Thoracic aorta (tissue), 2 donors: ENCODE measurements at places on chromosomes 6 and 20. TPM values are rescaled to one million over a fixed set of nuclear protein-coding genes. Genes with fewer than 3 reads are reported as not detected.

Gene WDR27
- 48.2 TPM for total RNA-seq

- DNase-seq = no peak
- H3K36me3 ChIP-seq = no peaks in the 10 kb centered on the region
- no peaks in the 10 kb centered on the region for H3K27me3 ChIP-seq
- no peaks in the 10 kb centered on the region for H3K4me1 ChIP-seq
Measured at GRCh38 chr20:15921930-15922329, 651.3 kb downstream of the KIF16B start.

GRCh38 chr6:3165631-3166534 is 8.5 kb upstream of the TUBB2A start:
- H3K36me3 ChIP-seq = no peaks in the 10 kb centered on the region
- no peaks in the 10 kb centered on the region for H3K27me3 ChIP-seq
- peaks cover 4% of the 10 kb centered on the region for H3K4me1 ChIP-seq
- no peak for DNase-seq
- H3K4me3 ChIP-seq = no peak overlapping the region

DNA sequence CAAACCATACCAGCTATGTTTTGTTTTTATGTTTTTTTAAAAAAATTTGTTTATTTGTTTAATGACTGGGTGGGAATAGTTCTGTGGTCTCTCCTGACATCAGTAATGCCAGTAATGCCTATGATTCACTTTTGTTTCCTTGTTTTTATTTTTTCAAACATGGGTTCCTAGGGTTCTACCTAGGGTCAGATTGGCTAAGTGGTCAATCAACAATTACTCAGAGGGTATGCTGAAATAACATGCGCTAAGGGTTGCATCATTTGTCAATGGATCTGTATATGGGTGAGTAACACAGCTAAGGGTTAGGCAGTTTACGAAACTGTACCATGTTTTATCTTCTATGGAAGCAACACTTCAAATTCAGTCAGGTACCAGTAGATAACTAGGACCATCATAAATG is 583.8 kb upstream of the GJE1 start:
- no peak for DNase-seq
- no peaks in the 10 kb centered on the region for H3K4me1 ChIP-seq
- H3K27me3 ChIP-seq = no peaks in the 10 kb centered on the region
- H3K36me3 ChIP-seq = no peaks in the 10 kb centered on the region

Gene PNLDC1
- total RNA-seq = 0.54 TPM

- no peak for DNase-seq
- H3K27me3 ChIP-seq = no peaks in the 10 kb centered on the region
- H3K4me3 ChIP-seq = no peak overlapping the region
- H3K36me3 ChIP-seq = no peaks in the 10 kb centered on the region
Measured at GRCh38 chr20:14049111-14049510, 53.8 kb downstream of the MACROD2 start.

DNA sequence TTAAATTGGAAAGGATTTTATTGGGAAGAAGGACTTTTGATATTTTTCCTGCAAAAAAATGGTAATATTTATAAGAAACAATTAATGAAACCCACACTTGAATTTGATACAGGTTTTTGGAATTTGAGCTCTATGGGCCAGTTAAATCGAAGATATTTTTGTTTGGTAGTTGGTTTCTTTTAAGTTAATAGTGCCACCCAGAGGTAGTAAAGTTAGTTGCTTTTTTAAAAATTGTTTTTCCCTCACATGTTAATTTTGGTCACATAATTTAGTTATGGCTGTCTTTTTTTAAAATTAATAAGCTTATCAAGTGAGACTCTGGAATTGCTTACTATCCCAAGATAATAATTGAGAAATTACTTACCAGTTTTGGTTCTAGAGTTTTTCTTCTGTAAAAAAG is 7.1 kb downstream of the PRIM2 start:
- H3K4me1 ChIP-seq = no peaks in the 10 kb centered on the region
- no peaks in the 10 kb centered on the region for H3K27me3 ChIP-seq
- H3K27ac ChIP-seq = no peak overlapping the region
- no peak overlapping the region for H3K4me3 ChIP-seq
- DNase-seq = no peak

GRCh38 chr20:48184229-48184628 is 398.9 kb upstream of the SULF2 start:
- H3K27me3 ChIP-seq = no peaks in the 10 kb centered on the region
- H3K4me3 ChIP-seq = no peak overlapping the region
- no peaks in the 10 kb centered on the region for H3K36me3 ChIP-seq
- no peak for DNase-seq
- no peaks in the 10 kb centered on the region for H3K4me1 ChIP-seq

- DNase-seq = no peak
- H3K27me3 ChIP-seq = no peaks in the 10 kb centered on the region
- H3K27ac ChIP-seq = no peak overlapping the region
- no peak overlapping the region for H3K4me3 ChIP-seq
- H3K4me1 ChIP-seq = peaks cover 19% of the 10 kb centered on the region
- H3K36me3 ChIP-seq = no peaks in the 10 kb centered on the region
Measured at GRCh38 chr20:23253524-23253923, 97.1 kb upstream of the NXT1 start.

DNA sequence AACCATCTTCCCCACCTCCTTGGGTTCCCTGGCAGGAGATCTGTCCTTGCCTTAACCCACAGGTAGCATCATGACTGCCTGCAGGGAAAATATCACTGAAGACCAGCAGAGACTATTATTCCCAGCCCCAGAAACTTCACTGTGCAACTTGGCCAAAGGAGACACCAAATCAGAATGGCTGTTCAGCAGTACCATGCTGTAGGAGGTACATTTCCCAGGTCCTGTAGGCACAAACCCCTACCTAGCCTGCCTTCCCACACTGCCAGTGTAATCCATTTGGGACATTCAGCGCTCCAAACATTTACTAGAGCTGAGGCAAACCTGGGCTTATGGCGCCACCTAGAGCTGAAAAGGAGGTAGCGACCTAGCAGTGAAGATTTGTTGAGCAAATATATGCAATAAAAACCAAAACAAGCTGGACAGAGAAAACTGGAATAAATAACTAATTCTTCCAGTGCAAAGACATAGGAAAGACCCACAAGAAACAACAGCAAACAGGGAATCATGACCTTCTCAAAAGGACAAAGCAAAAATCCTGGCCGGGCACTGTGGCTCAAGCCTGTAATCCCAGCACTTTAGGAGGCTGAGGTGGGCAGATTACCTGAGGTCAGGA is 60.3 kb downstream of the VTA1 start:
- H3K4me3 ChIP-seq = no peak overlapping the region
- no peaks in the 10 kb centered on the region for H3K27me3 ChIP-seq
- DNase-seq = no peak
- no peak overlapping the region for H3K27ac ChIP-seq
- H3K4me1 ChIP-seq = no peaks in the 10 kb centered on the region

DNA sequence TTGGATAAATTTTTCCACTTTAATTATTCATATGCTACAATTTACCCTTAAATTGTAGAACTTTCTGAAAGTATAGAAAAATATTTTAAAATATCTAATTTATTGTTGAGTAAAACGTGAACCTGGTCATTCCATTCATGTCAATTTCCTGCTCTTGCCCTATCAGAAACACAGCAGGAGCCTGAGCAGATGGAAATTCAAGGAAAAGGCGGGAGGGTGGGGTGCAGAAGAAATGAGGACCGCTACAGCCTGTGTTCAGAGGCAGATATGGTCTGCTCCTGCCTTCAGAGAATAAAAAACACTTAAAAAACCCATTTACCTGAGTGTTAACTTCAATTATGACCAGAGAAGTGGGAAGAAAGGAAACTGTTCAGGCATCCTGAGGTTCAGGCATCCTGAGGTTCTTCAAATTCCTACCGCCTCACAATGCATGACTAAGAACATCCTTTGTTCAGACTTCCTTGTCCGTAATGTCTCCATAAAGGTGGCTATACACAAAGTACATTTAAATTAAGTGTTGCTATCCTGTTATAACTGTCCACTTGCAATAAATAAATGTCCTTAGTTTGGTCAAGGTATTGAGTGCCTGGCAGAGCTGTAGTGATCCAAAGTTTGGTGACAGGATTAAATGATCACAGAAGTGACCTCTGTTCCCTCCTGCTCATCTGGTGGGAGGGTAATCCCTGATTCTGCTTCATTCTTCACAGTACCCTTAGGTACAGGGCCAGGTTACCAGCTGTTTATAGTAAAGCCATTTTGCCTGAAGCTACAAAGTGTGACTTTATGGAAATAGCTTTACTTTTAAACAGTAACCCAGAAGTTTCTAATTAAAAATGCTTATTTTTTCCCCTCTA is 109.1 kb downstream of the MAN1A1 start:
- no peaks in the 10 kb centered on the region for H3K4me1 ChIP-seq
- no peaks in the 10 kb centered on the region for H3K27me3 ChIP-seq
- DNase-seq = no peak
- H3K27ac ChIP-seq = no peak overlapping the region
- peaks cover 3% of the 10 kb centered on the region for H3K36me3 ChIP-seq

DNA sequence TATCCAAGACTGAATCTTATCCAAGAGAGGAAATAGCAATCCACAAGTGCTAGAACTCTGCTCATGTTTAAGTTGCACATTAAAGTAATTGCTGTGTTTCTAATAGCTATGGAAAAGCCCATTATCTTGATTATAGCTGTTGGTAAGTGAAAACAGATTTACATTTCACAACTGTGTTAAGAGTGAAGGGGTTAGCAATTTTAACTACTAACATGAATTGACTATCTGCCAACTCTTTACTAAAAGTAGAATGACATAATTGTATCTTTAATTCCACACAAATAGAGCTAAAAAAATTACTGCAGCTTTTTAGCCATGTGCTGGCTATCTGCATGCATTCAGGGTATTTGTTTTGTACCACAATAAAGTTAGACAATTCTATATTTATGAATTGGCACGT is 277.9 kb upstream of the IRAK1BP1 start:
- H3K4me3 ChIP-seq = no peak overlapping the region
- no peak overlapping the region for H3K27ac ChIP-seq
- no peaks in the 10 kb centered on the region for H3K36me3 ChIP-seq
- H3K27me3 ChIP-seq = no peaks in the 10 kb centered on the region
- H3K4me1 ChIP-seq = no peaks in the 10 kb centered on the region

Gene UNC93A
- not detected for total RNA-seq

- DNase-seq = no peak
- H3K4me3 ChIP-seq = no peak overlapping the region
- no peaks in the 10 kb centered on the region for H3K4me1 ChIP-seq
Measured at GRCh38 chr6:1952740-1953360, 292.6 kb downstream of the GMDS start.

DNA sequence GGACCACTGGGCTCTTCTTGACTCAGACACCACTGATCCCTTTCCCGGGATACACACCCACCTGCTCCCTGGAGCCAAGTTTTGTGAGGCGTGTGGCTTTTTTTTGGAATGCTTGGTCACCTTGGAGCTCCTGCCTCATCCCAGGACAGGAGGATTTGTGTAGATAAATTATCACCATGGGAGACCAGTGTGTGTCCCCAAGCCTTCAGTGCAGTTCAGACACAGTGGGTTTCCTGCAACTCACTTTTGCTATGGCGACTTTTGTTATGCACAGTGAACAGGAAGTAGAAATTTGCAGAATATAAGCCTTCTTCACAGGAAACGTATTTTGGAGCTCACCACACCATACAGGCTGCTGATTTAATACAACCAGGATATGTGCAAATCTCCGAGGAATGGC is 357.4 kb downstream of the PAX1 start:
- H3K4me1 ChIP-seq = no peaks in the 10 kb centered on the region
- H3K27me3 ChIP-seq = no peaks in the 10 kb centered on the region
- H3K36me3 ChIP-seq = no peaks in the 10 kb centered on the region
- no peak for DNase-seq
- H3K27ac ChIP-seq = no peak overlapping the region

Gene TNFRSF6B
- total RNA-seq = 32.9 TPM

DNA sequence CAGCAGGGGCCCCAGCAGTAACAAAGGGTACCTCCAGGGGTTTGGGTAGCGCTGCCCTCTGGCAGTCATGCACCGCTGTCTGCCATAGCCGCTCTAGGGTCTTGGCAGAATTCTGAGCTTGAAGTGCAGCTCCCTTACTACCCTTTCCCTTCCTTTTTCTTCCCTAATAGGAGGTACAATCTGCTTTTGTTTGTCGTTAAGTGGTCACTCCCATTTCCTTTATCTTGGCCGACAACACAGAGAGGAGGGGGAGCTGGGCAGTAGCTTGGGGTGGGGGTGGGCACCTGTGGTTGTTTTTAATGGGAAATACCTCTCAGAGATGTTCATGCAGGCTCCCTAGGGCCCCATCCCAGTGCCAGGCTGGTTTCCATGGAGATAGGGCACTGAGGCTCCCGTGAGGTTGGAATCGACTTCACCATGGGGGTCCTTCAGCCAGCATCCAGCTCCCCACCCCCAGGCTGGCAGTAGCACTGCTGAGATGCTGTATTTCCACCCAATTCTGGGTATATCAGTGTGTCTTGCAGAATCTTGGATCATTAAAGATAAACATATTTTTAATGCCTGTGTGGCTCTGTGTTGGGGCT is 18.6 kb downstream of the CCDC167 start:
- peaks cover 47% of the 10 kb centered on the region for H3K36me3 ChIP-seq
- no peak overlapping the region for H3K27ac ChIP-seq

DNA sequence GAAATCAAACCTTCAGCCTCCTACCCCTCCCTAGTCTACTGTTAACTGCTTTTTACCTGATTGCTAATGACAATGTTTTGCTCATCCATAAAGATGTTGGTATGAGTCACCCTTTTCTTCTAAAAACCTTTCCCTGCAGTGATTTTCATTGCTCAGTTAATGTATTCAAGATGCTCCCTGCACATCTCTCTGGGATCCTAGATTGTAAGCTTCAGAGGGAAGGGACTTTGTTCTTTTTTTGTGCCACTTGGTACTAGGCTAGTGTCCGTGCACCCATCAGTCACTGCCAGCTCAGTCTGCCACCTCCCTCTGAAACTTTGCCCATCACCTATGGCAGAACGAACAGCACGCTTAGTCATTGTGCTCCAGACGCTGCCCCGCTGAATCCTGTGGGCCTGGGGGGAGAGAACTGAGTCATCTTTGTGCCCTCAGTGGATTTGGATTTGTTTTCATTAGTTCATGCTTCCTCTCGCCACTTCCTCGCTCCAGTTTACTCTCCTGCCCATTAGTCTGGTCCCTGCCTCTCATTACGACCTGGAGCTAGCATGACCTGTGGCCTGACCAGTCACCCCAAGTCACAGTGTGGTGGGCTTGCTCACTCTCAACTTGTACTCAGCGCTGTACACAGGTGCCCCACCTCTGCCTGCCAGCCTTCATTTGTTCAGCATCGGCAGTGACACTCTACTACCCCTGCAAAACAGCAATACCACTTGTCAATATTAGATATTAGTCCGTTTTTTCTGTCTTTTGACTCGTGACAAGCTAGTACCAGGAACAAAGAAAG is 78.0 kb upstream of the TMEM181 start:
- no peak overlapping the region for H3K4me3 ChIP-seq
- H3K27me3 ChIP-seq = no peaks in the 10 kb centered on the region
- DNase-seq = no peak
- H3K36me3 ChIP-seq = peaks cover 10% of the 10 kb centered on the region
- H3K4me1 ChIP-seq = no peaks in the 10 kb centered on the region
- H3K27ac ChIP-seq = no peak overlapping the region
